Tongue (tissue), 3 donors: ENCODE measurements at places on chromosomes 3 and 15. TPM values are rescaled to one million over a fixed set of nuclear protein-coding genes. Genes with fewer than 3 reads are reported as not detected.

- no peak for DNase-seq
Measured at GRCh38 chr3:159187706-159188105, 385.9 kb downstream of the MFSD1 start.

DNA sequence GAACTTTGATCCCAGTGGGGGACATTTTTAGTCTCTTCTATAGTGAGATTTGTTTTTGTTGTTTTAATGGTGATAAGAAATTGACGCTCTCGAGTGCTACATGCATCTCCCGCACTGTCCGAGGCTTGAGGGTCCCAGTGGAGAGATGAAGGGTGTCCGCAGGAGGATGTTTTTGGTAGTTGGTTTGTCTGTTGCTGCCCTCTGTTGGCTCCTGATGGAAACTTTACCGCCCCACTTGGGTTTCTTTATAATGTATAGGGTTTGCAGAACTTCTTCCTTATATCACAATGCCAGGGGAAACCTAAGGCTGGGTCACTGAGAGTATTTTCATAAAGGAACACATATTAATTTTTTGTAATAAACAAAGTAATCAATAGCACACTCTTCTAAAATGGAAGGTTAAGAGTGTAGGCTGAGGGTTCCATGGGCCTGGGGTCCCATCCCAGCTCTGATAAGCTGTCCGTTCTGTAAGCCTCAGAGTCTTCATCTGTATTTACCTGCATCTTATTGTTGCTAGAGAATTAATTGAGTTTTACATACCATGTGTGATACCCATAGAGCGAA is 185.3 kb upstream of the FEZF2 start:
- peak; percentile 42 for DNase-seq

DNA sequence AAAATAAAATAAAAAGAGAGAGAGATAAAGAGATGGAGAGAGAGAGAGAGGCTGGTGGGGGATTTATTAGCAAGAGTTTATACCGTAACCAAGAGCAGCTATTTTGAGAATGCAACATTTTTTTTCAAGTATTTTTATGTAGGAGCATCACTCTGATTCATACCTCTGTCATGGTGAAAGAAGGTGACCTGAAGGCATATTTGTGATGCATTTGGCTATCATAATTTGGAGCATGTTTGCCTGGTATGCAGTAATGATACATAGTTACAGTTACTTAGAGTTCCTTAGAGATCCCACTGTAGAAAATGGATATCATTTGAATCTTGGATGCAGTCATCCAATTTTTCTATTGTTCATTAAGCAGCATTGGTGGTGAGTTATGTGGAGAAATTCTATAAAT is 1472.4 kb downstream of the SI start:
- DNase-seq, result no peak

DNA sequence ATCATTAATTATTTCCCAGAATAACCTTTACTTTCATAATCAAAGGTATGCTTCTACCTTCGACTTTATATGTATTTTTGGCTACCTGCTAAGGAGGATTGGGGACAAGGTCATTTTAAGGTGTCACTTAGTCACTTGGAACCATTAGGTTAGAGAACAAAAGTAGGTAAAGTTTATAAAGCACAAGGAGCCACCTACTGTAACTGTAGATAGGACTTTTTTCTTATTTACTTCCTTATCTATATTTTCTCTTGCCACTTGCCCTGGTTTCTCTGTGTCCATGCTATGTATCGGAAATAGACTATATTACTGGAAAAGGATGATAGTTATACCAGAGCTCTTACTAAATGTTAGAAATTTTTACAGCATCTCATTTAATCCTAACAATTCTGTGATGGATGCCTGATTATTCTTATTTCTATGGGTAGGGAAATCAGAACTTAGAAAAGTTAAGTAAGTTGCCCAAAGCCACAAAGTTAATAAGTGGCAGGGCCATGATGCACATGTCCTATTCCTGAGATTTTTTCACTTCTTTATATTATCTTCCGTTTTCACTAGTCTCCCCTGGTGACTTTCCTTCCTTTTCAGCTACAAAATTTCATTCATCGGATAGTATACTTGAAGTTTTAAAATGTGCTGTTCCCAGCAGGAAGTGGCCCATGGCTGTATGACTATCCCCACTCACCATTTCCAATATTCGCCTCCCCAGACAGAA is 132.5 kb downstream of the CMSS1 start:
- DNase-seq, result no peak

DNA sequence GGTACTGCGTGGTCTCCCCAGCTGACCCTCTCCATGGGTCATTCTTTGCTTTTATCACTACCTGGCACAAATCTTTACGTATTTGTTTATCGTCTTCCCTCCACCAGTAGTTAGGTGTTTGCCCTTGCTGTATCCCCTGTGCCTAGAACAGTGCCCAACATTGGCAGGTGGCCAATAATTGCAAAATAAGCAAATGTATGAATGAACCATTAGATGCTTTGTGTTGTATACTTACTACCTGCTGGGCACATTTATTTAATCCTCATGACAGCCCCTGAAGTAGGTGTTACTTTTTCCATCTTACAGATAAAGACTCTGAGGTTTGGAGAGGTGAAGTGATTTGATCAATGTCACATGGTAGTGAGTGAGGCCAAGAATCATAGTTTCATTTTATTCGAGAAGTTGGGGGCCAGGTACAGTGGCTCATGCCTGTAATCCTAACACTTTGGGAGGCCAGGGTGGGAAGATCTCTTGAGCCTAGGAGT is 2.0 kb upstream of the TWF2 start:
- DNase-seq, result no peak

The AGBL1 gene
- 77.9 TPM for total RNA-seq

GRCh38 chr3:6644070-6644929 is 216.6 kb upstream of the GRM7 start:
- DNase-seq, result no peak

The AADAC gene
- total RNA-seq, result 5.1 TPM

DNA sequence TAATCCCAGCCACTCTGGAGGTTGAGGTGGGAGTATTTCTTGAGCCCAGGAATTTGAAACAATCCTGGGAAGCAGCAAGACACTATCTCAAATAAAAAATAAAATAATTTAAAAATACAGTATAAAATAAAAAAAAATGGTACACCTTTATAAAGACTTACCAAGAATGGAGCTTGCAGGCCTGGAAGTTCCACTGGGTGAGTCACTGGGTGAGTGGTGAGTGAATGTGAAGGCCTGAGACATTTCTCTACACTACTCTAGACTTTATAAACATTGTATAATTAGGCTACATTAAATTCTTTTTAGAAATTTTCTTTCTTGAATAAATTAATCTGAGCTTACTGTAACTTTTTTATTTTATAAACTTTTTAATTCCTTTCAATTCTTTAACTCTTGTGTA is 609.1 kb upstream of the BCHE start:
- no peak for DNase-seq

The RBMS3 gene
- total RNA-seq, result 81.1 TPM

GRCh38 chr3:43126536-43126935 is 20.7 kb upstream of the POMGNT2 start:
- no peak for DNase-seq

The CHST13 gene
- total RNA-seq, result not detected

DNA sequence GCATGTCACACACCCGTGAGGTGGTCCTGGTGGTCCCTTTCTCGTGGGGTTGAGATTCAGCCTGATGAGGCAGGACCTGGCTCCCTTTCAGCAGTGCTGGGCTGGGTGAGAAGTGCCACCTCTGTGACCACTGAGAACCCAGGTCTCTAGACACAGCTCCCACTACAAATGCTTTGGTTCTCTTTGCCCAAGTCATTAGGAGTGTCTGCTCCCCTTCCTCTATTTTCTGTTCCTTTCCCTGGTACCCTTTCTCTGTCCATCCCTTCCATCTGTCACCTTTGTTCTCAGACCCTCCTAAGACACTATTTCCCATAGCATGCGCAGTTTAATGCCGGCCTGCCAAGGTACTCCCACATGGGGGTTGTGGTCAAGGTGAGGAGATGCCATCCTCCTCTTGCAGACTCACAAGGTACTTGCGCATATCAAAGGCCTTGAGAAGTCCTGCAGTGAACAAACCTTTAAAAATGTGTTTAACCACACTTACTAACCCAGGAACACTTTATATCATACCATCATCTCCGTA is 297.7 kb downstream of the LRTM1 start:
- DNase-seq, result no peak

DNA sequence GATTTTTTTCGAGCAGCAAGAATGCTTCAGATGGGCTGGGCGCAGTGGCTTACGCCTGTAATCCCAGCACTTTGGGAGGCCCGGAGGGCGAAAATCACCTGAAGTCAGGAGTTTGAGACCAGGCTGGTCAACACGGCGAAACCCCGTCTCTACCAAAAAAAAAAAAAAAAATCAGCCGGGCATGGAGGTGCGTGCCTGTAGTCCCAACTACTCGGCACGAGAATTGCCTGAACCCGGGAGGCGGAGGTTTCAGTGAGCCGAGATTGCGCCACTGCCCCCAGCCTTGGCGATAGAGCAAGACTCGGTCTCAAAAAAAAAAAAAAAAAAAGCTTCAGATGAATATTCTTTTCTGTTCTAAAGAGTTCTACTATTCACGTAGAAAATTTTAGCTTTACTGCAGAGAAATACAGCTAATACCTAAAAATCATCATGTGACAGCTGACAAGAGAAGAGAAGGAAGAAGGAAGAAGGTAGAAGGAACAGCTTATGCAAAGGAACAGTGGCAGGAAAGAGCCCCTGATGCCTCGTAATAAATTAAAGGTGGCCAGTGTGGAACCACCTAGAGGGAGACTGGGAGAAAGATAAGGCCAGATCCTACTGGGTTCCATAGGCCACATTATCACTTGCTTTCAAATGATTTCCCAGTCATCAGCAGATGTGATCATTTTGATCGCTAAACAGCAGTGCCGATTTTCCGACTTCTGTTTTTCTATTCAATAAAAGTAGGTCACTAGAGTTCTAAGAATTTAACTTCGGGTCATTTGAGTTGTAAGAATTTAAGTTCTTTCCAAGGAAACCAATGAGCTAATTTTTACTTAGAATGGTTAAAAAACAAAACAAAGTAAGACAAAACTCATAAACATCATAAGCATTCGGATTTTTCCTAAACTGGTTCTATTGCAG is 1.5 kb downstream of the CMTM6 start:
- DNase-seq, result no peak

The TMEM40 gene
- total RNA-seq, result 7.6 TPM

The TGM5 gene
- total RNA-seq, result 6.8 TPM

- DNase-seq, result no peak
Measured at GRCh38 chr15:85583923-85584390, 203.6 kb downstream of the AKAP13 start.

The THAP10 gene
- 2.7 TPM for total RNA-seq
